Natural killer cell treated with Interleukin-12 subunit alpha and Interleukin-12 subunit beta and Interleukin-15 and Interleukin-18, amount 100 ng/mL, for 72 hours (primary cell): ENCODE measurements at places on chromosomes 2 and 18.

- DNase-seq = no peak
These were observed 5.8 kb downstream of the GAD1 start for GRCh38 chr2:170822290-170823087.

DNA sequence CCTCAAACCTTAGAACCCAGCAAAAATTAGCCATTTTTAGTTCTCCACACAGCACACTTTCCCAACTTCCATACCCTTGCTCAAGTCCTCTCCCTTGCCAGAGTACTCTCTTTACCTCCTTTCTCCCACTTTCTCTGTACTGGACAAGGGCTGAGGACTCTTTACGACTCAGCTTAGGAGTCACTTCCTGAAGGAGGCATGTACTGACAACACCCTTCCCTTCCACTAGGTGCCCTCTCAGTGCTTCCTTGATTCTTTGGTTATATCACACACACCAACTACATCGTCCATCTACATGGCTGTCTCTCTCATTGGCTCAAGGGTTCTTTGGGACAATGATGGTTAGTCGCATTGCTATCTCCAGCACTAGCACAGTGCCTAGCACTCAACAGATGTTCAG lies 5.2 kb upstream of the C18orf63 start:
- DNase-seq = no peak

- DNase-seq = no peak
These were observed 251.8 kb downstream of the ZEB2 start for GRCh38 chr2:144268036-144268678.

- DNase-seq = no peak
These were observed 465 bp downstream of the SEPTIN10 start for GRCh38 chr2:109613081-109613921.

GRCh38 chr2:196589419-196589818 lies 50.1 kb upstream of the CCDC150 start:
- no peak for DNase-seq

GRCh38 chr2:169291517-169291916 lies 70.8 kb downstream of the LRP2 start:
- DNase-seq = no peak

GRCh38 chr2:48175656-48176055 lies 269.4 kb upstream of the FBXO11 start:
- DNase-seq = no peak

- DNase-seq = no peak
These were observed 9.5 kb downstream of the CEBPZOS start for GRCh38 chr2:37205689-37206341.

GRCh38 chr2:164737612-164738081 lies 104.0 kb downstream of the COBLL1 start:
- DNase-seq = no peak

DNA sequence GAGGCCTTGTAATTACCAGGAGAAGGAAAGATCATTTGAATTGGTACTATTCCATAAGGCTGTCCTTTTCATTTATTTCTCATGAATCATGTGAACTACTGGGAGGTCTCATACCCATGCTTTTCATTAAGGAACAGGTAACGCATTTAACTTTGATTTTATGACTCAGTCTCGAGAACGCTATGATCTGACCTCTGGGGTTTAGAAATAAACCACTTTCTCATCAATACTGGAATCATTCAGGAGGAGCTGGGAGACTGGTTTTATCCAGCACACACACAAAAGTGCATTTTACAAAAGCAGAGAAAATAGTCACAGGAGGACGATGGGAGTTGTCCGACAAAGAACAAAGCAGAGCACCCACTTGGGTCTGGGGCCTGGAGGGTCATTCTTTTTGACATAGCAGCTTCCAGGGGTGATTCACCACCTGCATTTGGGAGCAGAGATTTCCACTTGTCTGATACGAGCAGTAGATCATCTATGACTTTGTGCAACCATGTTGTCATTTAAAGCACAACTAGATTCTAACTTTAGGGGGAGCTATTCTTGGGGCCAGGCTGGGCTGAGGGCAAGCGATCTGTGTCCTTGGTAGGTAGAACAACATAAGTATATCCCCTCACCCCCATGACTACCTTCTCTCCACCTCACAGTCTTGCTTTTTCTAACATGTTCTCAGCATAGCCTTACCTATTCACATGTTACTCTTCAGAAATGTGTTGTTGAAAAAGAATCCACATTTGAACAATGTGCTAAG lies 95.9 kb upstream of the SCG2 start:
- no peak for DNase-seq

DNA sequence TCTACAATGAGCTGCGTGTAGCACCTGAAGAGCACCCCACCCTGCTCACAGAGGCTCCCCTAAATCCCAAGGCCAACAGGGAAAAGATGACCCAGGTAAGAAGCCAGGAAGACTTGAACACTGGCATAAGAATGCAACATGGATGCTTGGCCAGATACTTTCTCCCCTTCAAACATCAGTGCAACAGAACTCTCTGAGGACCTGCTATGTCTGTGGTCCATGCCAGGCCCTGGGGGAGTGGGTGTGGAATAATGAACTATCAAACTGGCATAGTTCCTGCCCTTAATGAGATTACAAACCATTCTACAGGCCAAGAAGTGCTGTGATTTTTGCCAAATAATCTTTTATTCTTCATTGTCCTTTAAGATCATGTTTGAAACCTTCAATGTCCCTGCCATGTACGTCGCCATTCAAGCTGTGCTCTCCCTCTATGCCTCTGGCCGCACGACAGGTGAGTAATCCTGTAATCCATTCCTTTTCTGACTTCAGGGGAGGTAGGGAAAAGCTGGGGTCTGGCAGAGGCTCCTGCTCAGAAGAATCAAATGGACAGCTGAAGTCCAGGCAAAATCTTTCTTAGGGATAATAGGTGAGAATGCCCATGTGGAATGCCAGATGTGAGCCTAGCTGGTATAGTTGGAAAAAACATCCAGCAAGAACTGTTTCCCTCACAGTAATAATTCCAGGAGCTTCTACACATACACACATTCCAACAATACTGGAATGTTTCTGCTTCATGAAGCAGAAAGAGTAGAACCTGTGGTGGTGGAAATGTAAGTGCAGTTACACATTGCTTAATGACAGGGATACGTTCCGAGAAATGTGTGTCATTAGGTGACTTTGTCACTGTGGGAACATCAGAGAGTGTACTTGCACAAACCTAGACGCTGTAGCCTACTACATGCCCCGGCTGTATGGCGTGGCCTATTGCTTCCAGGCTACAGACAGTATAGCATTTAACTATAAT lies 16.2 kb downstream of the ACTG2 start:
- DNase-seq = no peak

DNA sequence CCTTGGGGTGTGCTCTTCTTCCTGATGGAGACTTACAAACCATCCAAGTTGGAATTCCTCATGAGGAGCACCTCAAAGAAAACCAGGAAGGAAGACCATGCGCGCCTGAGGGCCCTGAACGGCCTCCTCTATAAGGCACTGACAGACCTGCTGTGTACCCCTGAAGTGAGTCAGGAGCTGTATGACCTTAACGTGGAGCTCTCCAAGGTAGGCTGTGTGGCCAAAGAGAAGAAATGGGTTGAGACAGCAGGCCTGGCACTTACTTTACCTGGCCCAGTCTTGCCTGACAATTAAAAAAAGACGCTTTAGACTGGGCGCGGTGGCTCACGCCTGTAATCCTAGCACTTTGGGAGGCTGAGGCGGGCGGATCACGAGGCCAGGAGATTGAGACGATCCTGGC lies 3.1 kb downstream of the RBFA start:
- DNase-seq = no peak

DNA sequence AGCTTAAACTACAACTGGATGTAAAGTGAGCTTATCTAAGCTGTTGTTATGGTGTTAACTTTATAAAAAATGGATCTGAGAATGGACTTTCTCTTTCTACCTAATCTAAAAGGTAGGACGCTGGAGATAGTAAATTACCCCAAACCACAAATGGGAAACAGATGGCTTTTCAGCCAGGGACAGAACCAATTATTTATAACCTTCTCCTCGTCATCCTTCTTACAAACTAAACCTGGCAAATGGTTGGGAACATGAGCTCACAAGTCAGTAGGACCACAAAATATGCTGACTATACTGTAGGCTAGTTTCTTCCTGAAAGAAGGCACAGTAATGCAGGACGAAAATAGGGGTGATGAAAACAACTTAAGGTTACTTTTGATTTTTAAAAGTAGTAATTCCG lies 32.7 kb upstream of the ZDBF2 start:
- DNase-seq = no peak

DNA sequence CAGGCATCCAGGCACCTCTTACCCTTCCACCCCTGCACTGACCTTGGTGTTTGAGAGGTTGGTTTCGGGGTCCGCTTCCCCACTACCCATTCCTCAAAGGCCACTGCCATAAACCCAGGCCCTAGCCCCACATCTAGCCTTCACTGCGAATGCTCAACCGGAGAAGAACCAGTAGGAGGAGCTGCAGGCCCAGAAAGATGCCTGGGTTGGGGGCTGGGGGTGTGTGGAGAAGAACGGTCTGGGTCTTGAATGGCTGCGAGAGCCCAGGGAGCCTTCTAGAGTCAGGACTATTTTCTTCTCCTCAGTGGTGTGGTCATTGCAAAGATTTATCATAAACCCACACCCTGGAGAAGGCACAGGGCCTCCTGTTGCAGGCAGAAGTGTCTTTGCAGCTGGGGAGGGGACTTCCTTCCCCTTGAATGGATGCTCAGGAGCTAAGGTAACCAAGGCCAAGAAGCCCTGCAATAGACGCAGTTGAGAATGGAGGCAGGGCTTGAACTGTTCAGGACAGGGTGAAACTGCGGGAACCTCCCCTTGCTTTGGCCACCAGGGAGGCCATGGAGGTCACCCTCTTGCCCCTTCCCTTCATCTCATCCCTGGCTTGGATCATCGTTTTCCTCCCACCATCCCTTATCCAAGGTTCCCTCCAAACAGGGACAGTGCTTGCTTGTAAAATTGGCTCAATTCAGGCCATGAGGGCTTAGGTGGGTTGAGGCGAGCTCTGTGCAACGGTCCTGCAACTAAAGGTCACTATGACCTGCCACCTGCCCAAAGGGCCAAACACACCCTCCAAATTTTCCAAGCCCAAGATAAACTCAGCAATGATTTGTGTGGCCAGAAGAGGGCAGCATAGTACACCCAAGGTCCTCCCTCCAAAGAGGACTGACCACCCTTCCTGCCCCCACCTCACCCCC lies 20.9 kb downstream of the THNSL2 start:
- no peak for DNase-seq

- DNase-seq = no peak
These were observed 20.7 kb upstream of the TTN start for GRCh38 chr2:178827739-178828485.

GRCh38 chr2:209368914-209369313 lies 54.9 kb upstream of the MAP2 start:
- DNase-seq = no peak

DNA sequence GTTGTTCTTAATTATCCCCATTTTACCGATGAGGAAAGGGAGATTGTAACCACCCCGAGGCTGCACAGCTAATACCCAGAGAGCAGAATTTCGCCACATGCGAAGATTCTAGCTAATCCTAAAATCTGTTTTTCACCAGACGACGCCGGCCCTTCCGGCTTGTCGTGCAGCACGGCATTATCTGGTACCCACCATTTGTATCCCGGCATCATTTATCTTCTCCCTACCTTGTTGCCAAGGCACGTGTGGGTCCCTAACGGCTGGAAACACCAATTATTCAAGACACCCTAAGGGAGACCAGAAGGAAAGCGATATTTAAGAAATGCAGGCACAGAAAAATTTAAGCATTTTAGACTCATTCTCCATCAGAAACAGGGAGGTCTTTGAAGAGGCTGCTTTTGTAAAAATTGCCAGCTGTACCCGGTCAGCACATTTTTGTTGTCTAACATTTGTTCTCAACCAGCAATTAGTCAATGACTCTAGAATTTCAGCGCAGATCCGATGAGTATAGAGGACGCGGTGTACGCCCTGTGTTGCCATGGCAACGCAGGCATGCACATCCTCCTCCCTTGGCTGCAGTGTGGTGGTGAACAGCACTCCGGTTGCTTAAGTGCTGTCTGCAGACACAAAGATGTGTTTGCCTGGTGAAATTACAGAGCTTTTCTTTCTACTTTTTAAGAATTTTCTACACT lies 111.6 kb downstream of the AGAP1 start:
- DNase-seq = no peak

DNA sequence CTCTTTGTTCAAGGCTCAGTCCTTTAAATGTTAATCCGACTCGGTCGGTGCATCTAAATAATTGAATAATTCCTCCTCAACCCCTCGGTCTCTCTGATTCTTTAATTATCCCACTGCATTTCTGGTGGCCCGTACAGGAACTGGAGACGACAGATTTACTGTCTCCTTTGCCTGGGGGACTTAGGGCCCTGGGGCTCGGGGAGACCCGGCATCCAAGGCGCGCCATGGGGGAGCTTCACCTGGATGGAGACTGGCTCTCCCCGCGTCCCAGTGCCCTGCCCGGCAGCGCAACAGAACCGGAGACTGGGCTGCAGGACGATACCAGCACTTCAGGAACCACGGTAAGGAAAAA lies 47.7 kb upstream of the SELENOI start:
- DNase-seq = no peak

DNA sequence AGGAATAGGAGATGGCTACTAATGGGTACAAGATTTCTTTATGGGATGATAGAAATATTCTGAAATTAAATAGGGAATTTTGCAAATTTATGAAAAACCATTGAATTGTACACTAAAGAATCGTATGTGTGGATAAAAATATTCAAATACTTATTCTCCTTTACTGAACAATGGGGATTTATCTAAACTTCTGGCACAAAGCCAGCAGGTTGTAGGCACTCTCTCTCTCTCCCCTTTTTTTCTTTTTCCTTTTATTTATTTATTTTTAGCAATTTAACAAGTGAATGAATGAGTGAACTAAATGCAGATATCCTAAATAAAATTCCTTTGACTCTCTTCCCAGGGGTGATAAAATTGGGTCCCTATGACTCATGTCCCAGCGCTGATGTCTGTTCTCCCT lies 21.9 kb upstream of the SCYGR2 start:
- no peak for DNase-seq

DNA sequence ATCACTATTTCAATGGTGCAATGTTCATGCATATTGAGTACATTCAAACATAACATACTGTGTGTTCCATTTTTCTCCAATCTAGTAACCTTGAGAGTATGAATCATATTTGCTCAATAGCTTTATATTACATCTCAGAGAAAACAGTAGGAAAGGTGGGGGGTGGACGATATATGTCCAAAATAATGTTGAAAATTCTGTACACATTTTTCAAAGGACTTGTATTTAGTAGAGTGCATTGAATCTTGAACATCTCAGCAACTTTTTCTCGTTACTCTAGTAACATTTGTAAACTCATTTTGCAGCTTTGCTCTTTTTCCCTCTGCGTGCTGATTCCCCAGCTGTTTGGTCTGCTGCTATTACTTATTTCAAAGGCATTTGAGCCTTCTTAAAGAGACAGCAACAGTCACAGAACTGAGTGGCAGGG lies 1487.0 kb downstream of the LRP1B start:
- no peak for DNase-seq

DNA sequence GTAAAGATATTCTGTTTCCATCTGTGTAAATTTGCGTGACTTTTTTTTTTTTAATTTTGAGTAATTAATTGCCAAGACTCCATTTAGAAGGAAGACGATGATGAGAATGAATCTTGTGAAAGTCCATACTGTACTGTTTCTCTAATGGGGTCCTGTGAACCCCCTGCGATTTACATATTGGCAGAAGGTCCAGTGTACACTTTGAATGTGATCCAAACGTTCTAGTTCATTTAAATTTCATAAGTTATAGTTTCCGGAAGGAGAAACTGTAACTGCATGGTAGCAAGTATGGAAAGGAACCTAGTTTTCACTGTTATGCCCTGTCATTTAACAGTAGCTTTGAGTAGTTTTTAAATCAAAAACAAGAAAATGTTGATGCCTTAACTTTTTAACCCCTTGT lies 166.7 kb downstream of the FMNL2 start:
- no peak for DNase-seq

- DNase-seq = no peak
These were observed 53.1 kb upstream of the NRP2 start for GRCh38 chr2:205629091-205629776.
